ENCODE measurements at places on chromosomes 5 and 9.

DNA sequence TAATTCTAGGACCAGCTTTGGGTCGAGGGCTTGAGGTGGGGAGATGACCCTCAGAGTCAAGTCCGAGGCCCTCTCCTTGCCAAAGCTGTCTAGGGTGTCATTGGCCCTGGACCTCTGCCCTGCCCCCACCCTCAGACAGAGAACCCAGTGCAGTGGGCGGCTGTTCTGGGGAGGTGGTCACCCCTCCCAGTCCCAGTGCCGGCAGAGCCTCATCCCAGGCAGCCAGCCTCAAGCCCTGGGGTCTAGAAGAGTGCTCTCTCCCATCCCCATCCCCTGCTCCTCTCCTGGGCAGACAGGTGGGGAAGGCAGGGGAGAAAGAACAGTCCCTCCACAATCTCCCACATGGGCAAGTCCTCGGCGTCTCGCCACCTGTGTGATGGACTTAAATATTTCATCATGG is 7.0 kb downstream of the NTNG2 start:
- DNase-seq: no peak

DNA sequence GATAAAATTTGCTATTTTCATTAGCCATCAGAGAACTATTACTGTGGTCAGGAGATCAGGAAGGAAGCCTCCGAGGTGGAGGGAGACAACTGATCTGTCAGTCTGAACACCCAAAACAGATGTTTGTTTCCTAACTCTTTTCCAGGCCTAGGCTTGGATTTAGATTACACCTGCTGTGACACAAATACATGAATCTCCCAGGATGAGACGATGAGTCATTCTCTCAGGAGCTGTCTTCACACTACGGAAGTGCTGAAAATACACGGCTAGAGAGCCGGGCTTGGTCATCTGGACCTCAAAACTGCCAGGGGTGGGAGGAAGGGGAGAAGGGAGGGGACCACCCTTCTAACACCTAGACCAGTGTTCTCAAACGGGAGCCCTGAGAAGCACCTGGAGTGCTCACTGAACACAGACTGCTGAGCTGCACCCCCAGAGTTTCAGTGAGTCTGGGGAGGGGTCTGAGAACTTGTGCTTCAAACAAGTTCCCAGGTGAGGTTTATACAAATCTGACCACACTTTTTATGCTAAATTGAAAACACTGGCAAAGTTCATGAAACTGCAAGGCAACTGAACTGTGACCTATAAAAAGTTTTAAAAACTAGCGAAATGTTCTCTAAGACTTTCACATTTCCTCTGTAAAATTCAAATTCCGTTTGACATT is 80.3 kb upstream of the EQTN start:
- DNase-seq: no peak

GRCh38 chr5:92561411-92561959 is 1019.5 kb downstream of the NR2F1-AS1 start:
- no peak for DNase-seq

DNA sequence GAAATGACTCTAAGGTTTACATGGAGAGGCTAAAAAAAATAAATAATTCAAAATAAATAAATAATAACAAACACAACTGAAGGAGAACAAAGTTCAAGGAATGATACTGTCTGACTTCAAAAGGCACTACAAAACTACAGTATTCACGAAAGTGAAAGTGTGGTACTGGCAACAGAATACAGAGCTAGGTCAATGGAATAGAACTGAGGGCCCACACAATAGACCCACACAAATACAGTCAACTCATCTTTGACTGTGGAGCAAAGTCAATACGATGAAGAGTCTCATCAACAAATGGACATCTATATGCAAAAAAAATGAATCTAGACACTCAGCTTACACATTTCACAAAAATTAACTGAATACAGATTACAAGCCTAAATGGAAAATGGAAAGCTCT is 75.3 kb downstream of the FBXW11 start:
- DNase-seq: no peak

GRCh38 chr5:64149268-64149667 is 16.4 kb upstream of the RNF180 start:
- no peak for DNase-seq

DNA sequence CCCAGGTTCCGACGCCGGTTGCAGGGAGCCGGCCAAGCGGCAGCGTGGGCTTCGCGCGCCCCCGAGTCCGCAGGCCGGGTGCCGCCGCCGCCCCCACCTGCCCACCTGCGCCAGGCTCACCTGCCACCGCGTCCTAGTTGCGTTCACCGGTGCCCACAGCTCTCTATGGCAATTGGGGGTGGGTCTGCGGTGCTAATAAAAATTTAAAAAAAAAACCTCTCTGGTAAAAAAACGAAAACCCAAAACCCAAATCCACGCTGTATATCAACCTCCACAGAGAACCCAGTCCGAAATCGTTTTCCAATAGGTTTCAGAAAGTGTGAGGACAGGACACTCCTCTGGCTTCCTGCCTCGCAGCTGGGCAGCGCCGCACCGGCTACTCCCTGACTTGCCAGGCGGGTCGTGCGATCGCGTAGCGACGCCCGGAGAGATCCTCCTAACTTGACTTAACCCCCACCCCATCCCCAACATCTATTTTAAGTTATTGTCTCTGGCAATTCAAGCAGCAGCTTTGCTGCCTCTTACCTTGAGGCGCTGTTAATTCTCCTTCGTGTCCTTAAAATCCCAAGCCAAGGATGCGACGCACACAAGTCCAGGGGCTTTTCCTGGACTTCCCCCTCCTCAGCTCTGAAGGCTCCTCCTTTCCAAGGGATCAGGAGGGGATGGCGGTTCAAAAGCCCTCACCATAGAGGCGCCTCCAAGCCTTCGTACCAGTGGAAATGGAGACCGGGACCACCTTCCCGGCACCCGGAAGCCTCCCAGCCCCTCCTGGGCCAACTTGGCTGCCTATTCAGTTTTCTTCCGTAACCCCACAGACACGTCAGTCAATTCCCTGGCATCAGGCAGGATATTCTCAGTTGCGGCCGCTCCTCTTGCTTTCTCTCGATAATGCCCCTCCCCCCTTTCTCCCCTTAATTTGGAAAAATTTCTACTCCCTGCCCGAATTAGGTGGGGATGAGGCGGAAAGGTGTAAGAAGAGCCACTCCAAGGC is 1639.4 kb upstream of the C9orf72 start:
- DNase-seq: no peak

DNA sequence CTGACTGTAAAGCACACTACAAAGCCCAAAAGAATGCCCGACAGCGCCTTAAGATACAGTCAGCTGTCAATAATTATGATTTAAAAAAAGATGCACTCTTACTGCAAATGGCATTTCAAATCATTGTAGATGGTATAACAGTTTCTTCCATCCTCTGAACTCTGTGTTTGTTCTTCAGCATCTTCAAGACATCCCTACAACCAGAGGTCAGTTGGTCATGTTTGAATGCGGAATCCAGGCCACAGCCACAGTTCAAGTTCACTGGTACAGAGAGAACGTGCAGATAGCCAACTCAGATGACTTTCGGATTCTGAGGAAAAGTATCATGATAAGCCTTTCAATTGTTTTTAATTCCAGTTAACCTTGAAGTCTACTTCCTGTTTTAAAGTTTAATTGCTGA is 8.7 kb upstream of the MYOT start:
- no peak for DNase-seq

DNA sequence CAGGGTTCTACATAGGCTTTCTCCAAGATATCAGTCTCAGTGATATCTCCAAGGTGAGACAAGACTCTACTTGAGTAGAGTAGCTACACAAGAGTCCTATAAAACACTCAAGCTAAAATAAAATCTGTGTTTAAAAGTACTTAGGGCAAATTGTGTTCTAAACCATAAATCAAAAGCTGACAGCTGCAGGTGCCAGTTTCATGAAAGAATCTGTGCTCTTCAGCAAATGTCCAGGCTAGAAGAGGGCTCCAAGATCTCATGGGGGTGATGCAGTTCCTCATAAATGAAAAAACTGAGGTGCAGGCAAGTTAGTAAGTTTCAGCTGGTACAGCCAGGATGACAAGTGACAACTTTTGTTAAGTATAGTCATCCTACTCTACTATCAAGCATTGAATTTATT is 142.8 kb upstream of the TNPO1 start:
- no peak for DNase-seq

DNA sequence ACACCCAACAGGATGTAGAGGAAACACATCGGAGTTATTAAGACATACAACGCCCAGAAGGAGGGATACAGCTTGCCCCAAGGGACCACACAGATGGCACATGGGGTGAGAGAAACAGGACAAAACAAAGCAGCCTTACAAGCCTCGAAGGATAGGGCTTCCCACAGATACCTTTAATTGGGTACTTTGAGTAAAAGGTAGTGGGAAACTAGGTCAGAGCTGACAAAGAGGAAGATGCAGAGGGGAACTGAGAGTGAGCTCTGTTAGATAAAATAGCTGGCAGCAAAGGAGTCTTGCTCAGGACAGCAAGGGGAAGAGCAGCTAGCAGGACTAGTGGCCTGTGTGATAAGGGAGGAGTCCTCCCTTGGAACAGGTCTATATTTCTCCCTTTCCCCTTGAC is 48.2 kb downstream of the OTP start:
- no peak for DNase-seq

GRCh38 chr5:80961376-80962281 is 1.5 kb downstream of the RASGRF2 start:
- DNase-seq: no peak

GRCh38 chr5:172414531-172415361 is 39.6 kb downstream of the SH3PXD2B start:
- no peak for DNase-seq

DNA sequence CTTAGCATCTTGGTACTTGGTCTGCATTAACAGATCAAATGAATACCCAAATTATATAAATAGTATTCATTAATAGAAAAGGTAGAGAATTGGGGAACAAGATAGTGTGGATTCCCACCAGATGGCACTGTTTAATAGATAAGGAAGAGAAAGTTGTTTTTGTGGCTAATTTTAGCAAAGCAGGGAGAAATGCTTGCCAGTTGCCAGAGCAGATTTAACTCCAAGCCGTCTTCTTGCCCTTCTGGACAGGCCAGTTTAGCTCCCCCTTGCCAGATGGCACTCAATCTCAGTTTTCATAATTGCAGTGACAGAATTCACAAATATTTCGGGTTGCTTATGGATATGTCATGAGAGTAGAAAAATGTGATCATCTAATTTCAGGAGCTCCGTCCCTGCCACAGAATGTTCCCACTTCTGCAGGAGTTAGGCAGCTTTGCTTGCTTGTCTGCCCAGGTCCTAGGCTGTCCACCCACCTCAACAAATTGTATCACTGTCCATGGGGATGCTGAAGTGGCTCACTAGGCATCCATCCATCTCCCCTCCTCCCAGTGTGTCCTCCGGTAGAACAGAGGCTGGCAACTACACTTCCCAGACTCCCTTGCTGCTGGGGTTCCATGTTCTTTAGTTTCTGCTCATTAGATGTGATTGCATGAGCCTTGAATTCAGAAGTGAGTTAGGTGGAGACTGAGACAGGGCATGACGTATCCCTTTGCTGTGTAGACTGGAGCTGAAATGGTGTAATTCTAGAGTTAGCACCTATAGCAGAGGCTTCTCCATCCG is 11.8 kb upstream of the HEXB start:
- no peak for DNase-seq

DNA sequence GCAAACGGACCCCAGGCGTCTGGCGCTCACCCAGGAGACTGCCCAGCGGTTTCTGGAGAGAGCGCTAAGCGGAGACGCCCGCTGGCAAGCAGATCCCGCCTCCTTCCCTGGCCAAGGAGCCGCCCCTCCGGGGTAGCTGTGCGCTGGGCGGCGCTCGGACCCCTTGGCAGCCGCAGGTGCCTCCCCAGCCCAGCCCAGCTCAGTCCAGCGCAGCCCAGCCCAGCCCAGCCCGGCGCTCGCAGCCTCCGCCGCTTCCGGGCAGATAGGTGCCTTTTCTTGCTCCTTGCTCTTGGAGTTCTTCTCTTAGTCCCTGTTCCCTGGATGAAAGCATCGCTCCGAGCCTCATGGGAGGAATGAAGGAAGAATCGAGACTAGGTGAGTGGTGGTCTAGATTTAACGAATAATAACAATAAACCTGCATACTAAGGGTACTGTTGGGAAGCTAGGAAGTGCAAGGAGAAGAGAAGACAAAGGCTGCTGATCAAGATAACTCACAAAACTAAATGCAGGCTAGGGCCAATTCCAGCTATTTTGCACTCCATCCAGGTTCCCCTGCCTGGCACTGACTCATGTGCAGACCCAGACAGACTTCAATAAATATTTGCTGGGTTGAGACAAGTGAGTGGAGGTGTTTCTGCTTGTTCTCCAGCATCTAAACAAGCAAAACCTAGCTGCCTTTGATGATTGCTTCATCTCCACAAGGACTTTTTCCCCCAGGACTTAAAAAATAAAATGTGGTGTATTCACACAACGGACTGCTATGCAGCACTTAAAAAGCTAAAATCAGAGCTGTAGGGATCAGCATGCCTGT is at the start of gene STK32A:
Gene STK32A, plus strand, starts transcription at position 202 of the 811 bp plus-strand sequence. CDS start 4,609 bp downstream, outside the sequence.
- no peak for DNase-seq

DNA sequence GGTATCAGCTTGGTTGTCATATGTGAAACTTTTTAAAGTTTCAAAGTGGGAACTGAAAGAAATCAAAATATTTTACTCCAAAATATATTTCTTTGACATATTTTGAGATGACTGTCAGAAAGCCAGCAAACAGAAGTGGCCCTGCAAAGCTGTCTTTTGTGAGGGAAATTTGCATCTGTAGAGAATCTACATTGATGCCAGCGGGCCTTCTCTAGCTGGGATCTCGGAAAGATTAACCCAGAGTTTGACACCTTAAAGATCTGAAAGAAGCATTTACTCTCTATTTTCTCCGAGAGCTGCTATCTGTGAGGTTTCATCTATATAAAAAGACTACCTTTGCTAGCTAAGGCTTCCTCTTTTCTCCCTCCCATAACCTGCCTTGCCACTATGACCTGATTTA is 303.6 kb downstream of the FBXL17 start:
- no peak for DNase-seq

DNA sequence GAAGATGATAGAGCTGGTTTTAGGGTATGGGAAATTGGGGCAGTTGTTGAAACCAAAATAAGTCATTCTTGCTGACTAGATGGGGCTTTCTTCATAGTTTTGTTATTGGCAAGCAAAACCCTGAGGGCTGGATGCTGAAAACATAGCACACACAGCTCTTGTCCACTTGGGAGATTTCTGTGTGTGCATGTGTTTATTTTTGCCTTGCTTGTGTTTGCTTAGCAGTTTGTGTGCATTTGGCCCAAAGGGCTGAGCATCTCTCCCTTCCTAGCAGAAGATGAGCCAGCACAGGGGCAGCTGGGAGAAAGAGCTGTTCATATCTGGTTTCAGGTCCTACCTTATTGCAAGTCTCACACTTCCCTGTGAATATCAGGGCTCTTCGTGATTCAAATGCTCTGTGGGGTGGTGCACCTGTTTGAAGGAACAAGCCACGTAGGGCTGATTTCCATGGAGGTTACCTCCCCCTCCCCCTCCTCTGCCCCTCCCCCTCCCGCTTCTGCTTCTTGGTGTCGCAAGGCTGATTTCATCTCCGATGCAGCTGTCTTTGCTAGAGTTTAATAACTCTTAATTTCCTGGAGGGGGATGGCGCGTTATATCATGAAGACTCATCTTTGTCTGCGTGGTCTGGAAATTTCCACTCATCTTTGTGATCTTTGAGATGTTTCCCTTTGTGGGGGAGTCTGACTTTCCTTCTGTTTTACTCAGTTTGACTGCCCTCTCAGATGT is 296.5 kb downstream of the ARHGAP26 start:
- no peak for DNase-seq

GRCh38 chr9:11320989-11321388 is 708.2 kb upstream of the PTPRD start:
- DNase-seq: no peak

GRCh38 chr5:15791274-15791673 is 291.3 kb downstream of the FBXL7 start:
- no peak for DNase-seq
